ENCODE measurements at places on chromosomes 13 and 19.
A peak's percentile ranks its signal among the peaks of the same experiment; 100 is the strongest.

DNA sequence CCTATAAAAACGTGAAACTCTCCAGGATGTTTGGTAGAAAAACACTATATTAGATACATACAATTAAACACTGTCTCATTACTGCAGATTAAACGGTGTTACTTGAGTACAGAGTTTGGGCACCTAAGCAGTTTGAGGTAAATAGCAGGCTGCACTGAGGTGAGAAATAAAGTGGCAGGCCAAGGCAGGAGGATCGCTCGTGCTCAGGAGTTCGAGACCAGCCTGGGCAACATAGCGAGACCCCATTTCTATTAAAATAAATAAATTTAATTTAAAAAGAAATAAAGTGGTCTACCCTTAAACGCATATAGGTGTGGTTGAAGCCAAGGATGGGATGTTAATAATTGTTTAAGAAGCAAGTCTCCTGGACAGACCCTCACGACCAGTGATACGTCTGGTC lies 1.2 kb downstream of the PSPC1 start:
- DNase-seq = no peak

- no peak for DNase-seq
Measured at GRCh38 chr19:4088975-4089374, 22.3 kb upstream of the ZBTB7A start.

GRCh38 chr13:94325650-94326049 lies 153.8 kb downstream of the DCT start:
- no peak for DNase-seq

DNA sequence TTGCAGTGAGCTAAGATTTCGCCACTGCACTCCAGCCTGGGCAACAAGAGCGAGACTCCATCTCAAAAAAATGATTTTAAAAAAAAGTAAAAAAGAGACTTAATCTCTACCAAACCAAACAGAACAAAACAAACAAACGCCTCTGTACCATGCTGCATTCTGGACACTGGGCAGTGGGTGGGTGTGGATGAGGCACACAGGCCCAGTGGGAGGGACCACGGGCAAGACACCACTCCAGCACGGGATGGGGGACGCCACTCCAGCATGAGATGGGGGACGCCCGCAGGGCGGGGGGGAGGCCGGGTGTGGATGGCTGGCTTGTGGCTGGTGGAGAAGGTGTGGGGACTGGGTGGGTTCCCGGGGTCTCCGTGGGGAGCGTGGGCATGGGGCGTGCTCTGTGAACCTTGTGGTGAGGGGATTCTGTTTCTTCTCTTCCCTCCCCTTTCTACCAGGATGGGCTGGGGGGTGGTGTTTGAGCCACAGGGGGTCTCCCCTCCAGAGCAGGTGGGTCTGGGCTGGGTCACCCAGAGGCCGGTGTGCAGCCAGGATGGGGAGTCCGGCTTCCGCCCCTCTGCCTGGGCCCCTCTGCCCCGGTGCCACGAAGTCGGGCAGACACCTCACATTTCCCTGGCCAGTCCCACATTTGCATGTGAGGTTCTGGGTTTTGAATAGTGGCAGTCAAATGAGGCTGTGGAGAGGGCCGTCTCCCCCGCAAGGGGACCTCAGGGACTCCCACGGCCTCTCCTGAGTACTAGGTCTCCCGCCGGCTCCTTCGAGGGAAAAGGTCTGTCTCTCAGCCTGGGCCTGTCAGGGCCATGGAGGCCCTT lies 23.9 kb upstream of the MATK start:
- no peak for DNase-seq

DNA sequence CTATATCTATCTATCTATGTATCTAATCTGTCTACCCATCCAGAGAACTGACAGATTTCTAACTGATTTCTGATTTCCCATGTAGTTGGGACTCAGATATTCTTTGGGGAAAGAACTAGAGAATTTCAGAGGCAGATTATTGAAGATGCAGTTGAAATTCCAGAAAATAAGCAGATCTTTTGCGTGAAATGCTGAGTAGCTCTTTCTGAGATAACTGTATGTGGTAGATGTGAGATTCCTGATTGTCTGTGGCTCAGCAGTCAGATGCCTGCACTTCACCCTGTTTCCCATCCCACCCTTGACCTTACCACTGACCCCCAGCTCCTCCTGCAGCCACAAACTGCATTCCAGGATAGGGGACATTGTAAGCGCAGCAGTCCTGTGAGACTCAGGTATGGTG lies 61.5 kb downstream of the DGKH start:
- no peak for DNase-seq

GRCh38 chr13:109113427-109113826 lies 484.0 kb downstream of the MYO16 start:
- DNase-seq = no peak

DNA sequence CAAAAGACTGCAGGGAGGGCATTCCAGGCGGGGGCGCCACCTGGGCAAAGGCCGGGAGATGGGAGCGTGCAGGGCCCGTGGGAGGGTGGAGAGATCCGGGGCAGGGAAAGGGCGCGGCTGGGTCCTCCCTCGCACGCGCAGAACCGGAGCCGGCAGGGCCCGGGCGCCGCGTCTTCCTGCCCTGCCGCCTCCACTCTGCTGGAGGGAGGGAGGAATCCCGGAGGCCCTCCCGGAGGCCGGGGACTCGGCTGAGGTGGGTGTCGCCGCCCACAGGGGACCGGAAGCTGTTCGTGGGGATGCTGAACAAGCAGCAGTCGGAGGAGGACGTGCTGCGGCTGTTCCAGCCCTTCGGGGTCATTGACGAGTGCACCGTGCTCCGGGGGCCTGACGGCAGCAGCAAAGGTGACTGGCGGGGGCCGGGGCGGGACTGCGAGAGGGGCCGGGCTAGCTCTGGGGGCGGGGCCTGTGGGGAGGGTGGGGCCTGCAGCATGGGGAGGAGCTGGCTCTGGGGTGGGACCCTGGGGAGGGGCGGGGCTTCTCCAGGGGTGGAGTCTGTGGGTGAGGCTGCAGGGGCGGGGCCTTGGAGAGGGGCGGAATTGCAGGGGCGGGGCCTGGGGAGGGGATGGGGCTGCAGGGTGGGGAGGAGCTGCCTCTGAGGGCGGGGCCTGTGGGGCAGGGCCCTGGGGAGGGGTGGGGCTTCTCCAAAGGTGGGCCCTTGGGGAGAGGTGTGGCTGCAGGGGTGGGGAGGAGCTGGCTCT lies 51.3 kb downstream of the CELF5 start:
- peak; percentile 96 for DNase-seq

DNA sequence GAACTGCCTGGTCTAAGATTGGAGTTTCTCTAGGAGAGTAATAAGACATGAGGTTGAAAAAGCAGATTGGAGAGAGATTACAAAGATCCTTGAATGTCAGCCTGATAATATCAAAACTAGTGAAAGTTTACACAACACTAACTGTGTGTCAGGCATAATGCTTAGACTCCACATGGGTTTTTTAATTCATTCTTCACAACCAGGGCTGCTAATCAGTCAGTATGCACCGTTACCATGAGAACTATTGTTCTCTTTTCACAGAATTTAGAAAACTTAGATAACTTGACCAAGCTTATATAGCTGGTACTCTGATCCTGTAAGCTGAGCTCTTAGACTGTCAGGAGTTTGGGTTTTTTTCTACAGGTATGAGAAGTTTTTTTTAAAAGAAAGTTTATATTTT lies 46.6 kb upstream of the TSC22D1 start:
- no peak for DNase-seq

DNA sequence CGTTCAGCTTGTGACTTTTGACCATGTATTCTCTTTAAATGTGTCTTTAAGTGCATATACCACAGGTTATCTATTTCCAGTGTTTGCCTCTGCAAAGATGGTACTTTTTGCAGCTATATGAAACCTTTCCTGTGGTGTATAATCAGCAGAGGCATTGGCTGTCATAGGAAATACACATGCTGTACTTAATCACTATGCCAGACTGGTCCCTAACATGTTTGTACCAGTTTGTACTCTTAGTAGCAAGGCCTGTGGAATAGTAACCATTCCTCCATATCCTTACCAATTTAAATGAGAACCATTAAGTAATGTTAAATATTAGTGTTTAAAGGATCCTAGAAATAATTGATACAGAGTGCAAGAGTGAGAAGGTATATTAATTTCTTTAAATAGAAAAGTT lies 69.8 kb downstream of the CDK8 start:
- no peak for DNase-seq

GRCh38 chr13:75359266-75359665 lies 122.7 kb downstream of the TBC1D4 start:
- DNase-seq = no peak

GRCh38 chr19:17424743-17425365 lies 5.0 kb downstream of the MVB12A start:
- no peak for DNase-seq

- DNase-seq = no peak
Measured at GRCh38 chr19:50406156-50406820, 12.4 kb upstream of the SPIB start.

GRCh38 chr13:40600149-40600751 lies 66.2 kb downstream of the FOXO1 start:
- DNase-seq = no peak

DNA sequence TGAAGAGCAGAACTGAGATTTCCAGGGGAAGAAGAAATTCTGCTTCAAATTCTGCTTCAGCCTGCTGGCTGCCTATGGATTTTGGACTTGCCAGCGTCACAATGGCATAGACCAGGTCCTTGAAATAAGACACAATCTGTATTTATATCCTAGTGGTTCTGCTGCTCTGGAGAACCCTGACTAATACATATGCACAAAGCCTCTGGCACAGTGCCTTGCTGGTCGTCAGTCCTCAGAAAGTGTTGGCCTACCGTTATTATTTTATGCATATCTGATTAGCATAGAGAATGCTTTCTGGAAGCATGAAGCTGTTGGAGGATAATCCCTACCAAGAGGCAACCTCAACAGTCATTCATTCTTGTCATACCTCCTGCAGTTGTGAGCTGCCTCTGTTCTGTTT lies 213.7 kb downstream of the B3GLCT start:
- DNase-seq = no peak

DNA sequence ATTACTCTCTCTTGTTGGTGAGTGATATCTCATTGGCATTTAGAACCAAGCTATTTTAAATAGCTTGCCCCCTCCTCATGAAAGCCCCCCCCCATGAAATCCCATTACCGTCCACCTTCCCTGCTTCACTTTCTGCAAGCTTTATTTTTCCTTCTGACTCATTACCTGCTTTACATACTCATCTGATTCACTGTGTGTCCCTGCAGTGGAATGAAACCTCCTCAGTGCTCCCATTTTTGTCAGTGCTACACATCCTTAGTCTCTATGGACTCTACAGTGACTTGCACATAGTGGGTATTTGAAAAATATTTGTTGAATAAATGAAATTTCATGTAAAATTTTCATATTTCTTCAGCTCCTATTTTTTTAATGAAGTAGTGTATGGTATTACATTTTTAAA lies 62.3 kb downstream of the DOCK9 start:
- no peak for DNase-seq

GRCh38 chr13:77986713-77987112 lies 68.1 kb upstream of the EDNRB start:
- no peak for DNase-seq

DNA sequence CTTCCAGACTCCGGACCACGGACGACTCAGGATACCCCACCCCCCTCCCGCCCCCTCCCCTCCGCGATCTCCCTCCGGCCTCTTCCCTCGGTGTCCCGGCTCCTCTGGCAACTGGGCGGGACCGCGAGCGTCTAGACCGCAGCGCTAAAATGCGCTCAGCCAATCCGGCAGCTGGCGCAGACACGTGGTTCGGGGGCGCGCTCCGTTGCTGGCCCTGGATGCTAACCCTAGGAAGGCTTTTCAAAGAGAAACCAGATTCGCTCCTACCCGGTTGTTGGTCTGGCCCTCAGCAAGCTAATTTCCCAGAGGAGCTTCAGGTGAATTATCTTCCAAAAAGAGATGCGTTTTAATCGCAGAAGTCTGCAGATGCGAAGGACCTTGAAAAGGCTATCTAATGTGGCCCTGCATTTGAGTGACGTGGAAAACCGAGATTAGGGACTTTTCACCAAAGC lies at the start of gene DZIP1:
TSS of gene DZIP1 (minus strand) at position 106 of the 452 bp plus-strand sequence. CDS start 2,677 bp downstream, outside the sequence.
- peak; percentile 22 for DNase-seq

DNA sequence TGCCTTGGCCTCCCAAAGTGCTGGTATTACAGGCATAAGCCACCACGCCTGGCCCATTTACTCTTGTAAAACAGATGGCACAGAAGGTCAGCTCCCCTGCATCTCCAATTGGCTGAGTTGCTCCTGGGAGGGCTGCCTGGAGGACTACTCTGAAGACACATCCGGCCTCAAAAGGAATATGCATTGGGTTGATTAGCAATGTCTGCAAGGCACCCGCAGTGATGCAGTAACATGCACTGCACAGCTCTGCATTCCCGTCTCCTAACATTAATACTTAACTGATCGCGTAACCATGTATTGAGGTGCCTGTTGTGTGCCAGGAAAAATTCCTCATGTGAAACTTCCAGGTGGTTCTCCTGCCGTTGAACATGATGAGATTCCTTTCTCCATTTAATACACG lies 5.0 kb downstream of the ELAVL3 start:
- no peak for DNase-seq

DNA sequence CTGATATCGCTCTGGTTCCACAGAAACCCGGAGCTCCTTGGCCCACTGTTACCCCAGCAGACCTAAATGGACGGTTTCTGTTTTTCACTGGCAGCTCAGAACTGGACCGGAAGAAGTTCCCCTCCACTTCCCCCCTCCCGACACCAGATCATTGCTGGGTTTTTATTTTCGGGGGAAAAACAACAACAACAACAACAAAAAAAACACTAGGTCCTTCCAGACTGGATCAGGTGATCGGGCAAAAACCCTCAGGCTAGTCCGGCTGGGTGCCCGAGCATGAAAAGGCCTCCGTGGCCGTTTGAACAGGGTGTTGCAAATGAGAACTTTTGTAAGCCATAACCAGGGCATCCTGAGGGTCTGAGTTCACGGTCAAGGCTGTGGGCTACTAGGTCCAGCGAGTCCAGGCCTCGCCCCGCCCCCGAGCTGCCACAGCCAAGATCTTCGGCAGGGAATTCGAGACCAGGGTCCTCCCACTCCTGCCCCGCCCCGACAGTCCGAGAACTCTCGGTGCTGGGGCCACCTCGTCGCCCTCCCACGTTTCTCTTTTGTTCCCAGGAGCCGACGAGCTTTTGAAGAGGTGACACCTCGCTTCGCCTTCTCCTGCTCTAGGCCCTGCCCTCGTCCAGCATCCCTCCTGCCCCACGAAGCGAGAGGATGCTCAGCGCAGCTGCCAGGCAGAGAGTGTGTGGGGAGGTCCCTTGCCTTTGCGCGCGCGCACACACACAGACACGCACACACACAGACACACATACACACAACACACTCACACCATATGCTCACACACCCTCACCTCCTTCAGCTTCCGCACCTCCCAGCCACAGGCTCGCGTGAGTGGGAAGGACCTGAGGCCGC lies 8.8 kb downstream of the ZIC2 start:
- DNase-seq = no peak
